Dermis microvascular lymphatic vessel endothelial cell (primary cell): ENCODE measurements at places on chromosomes 4 and X.

- DNase-seq: no peak
These were observed 35.3 kb downstream of the LGI2 start for GRCh38 chr4:24995346-24995919.

DNA sequence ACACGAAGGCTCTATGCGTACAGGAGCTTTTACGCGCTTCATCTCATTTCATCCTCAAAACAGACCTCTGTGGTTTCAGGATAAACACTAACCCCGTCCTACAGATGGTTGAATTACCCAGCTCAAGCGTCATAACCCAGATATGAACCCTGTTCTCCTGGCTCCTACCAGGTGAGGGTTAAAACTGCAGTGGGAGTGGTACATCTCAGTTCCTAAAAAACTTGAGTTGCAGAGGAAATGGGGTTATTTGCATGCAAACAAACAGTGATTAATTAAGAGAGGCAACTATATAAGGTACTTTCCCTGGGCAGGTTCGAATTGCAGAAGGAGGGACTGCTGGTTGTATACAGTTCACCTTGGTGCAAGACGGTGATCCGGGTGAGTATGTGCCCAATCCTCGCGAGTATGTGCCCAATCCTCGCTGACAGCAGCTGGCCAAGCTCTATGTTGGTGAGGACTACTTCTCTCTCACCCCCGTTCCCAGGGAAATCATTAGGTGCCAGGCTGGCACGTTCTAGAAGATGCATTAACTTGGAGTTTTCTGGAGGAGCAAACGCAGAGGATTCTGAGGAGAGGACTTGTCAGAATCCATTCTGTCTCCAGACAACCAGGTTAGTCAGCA is 72.6 kb downstream of the FHDC1 start:
- no peak for DNase-seq

- DNase-seq: peak; percentile 35
These were observed 17.3 kb downstream of the NIPAL1 start for GRCh38 chr4:48033825-48034413.

GRCh38 chr4:15348695-15349094 is 79.1 kb upstream of the C1QTNF7 start:
- no peak for DNase-seq

DNA sequence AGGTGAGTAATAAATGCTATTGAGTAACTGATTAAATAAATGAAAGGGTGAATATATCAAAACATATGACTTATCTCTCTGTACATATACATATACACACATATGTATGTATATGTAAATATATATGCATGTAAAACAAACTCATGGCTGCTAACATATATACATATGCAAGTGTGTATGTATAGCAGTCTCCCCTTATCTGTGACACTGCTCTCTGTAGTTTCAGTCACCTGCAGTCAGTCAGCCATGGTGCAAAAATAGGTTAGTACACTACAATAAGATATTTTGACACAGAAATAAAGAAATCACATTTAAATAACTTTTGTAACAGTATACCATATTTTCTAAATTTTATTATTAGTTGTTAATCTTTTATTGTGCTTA is 467.4 kb downstream of the EPHA5 start:
- DNase-seq: no peak

DNA sequence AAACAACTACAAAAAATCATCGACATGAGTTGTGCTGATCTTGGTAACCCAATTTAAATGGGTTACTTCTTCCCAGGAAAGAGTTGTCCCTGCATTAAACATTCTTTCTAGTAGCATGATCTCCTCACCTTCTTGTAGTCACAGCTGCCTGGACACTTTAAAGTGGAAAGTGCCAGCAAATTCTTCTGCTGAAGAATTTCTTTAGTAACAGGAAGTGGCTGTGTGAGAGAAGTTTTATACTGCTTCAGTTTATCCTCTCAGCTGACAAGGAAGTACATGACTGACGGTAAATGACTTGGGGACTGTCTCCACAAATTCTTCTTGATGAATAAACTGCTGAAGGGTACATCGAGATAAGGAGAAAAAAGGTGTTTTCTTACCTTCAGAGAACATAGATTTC is 18.2 kb upstream of the TNIP3 start:
- DNase-seq: peak; percentile 6

DNA sequence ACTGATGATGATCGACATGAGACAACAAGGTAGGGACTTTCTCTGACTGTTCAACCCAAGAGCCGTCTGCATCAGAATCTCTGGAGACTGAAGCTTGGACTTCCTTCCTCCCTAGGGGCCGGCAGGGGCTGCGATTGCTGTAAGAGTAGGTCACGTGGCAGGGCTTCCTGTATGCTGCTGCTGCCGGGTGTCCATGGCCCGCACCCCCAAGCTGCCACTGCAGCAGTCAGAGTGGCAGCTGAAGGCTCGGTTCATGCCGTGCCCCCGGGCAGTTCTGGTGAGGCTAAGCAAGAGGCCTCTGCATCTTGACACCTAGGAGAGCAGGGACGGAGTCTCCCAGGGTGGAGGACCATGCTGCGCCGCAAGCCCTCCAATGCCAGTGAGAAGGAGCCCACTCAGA is at the start of gene SASH3:
Gene SASH3 (plus strand): TSS at position 203 of the 400 bp plus-strand sequence. CDS start 149 bp downstream, at position 352.
- DNase-seq: no peak

DNA sequence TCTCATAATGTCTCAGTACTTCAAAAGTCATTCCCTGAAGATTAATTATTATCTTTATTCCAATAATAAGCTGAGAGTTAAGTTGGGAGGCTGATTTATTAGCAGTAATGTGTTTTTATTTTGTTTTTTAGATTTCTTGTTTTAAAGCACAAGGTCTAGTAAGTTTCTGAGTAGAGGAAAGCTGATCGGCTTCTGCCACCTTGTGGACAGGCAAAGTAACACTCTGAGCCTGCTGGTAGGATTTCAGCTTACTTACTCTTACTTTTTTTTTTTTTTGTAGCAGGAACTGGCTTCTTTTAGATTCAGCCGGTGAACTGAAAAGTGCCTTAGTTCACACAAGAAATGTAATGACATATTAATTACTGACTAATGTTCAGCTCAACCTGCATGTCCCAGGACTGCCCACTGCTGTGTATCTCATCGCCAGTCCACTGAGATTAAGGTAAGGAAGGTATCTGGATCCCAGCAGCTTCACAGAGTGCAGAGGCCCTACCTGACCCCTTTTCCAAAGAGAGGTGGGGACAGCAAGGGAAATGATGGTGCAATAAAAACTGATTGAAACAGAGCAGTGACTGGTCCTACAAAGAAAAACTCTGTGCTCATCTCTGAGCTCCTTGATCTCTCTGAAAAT is 126.5 kb downstream of the ADGRA3 start:
- peak; percentile 81 for DNase-seq

GRCh38 chr4:5337731-5338130 is 286.5 kb downstream of the STK32B start:
- DNase-seq: peak; percentile 17

DNA sequence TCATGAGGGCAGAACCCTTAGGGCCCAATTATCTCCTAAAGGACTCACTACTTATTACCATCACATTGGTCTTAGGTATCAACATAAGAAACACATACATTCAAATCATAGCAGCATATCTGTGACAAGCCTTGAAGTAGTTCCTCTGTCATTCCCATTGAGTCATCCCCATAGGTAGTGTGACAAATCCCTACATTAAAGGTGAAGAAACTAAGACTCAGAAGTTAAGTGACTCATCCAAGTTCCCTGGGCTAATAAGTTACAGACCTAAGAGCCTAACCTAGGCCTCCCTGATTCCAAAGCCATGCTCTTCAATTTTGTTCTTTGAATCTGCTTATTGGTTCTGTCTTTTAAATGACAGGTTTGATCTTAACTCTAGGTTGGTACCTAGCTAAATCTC is 58.2 kb downstream of the CD38 start:
- no peak for DNase-seq

DNA sequence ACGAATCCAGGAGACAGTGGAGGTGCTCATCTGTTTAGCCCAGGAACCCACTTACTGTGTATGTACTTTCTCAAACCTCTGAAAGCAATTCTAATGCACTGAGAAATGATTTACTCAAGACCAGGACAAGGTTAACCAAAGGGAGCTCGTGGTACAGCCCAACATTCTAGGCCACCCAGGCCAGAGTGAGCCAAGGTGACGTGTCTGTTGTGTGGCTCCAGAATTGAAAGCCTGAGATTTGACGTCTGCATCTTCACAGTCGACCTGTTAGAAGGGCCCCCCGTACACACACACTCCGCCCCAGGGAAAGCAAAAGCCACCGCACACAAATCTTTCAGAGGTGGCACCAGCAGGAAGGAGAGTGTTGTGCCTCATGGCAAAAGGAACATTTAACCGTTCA is 2.3 kb downstream of the MAP3K15 start:
- DNase-seq: no peak

DNA sequence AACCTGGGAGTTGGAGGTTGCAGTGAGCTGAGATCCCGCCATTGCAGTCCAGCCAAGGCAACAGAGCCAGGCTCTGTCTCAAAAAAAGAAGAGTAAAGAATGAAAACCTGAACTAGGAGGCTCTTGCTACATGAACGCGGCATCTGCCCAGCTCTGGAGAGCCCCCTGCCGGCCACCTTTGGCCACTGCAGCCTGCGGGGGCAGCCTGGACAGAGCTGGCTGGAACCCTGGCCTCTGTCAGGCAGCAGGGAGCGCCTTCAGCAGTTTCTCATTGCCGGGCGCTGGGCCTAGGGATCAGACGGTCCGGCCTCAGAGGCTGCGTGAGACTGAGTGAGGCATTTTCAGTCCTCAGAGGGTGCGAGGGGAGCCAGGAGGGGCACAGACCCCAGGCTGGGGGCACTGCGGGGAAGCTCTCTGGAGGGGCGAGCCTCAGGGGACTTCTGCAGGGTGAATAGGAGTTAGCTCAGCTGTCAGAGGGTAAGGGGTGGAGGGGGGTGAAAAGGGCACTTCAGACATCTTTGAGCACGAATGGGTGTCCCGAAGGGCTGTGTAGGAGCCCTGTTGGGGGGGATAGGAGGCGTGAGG is 17.5 kb downstream of the DOK7 start:
- peak; percentile 64 for DNase-seq

DNA sequence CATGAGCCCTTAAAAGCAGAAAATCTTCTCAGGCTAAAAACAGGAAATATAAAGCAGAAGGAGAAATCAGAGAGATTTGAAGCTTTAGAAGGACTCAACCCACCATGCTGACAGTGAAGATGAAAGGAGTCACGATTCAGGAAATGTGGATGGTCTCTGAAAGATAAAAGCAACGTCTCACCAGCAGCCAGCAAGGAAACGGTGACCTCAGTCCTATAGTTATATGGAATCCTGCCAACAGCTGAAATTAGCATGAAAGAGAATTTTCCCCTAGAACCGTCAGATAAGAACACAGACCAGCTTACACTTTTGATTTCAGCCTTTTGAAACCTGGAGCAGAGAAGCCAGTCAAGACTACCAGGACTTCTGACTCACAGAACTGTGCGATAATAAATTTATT is 715.7 kb upstream of the HTR2C start:
- DNase-seq: no peak

DNA sequence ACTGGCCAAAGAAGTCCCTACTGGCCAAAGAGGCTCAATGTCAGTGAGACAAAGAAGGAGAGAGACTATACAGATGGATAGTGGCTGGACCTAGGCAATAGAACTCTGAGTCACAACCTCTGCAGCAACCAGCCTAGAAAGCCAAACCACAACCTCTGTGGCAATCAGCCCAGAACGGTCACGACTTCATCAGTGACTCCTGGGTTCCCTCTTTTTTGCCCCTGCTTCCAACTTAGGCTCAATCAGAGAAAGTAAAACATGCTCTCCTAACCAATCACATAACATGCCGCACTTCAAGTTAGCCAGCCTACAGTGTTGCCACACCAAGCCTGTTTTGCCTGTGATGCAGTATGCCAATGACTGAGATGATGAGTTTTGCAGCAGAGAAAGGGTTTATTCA is 203.4 kb downstream of the ANAPC10 start:
- DNase-seq: no peak

GRCh38 chrX:21985332-21985777 is 44.8 kb downstream of the SMS start:
- DNase-seq: peak; percentile 73

DNA sequence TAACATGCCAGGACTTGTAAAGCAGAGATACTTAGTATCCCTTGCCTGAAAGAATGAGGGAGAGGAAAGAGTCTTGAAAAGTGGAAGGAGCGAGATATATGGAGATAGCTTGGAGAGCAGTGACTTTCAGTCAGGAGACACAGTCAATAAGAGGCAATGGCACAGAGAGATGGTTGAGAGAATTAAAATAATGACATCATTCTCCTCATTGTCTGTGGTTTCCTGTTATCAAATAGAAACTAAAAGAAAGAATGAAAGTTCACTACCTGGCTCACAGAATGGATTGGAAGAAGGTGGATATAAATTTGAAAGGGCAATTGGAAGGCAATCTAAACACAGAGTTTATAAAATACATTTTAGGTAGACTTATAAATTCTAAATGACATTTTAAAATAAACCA is 760.2 kb upstream of the AADAT start:
- no peak for DNase-seq

GRCh38 chr4:181528570-181529184 is 714.5 kb upstream of the TENM3 start:
- DNase-seq: peak; percentile 3

- no peak for DNase-seq
These were observed 295.9 kb downstream of the SMARCA1 start for GRCh38 chrX:129227366-129227765.

GRCh38 chr4:37627263-37627662 is 58.9 kb downstream of the RELL1 start:
- no peak for DNase-seq

- no peak for DNase-seq
These were observed 691.5 kb downstream of the KCTD8 start for GRCh38 chr4:43757147-43757546.

DNA sequence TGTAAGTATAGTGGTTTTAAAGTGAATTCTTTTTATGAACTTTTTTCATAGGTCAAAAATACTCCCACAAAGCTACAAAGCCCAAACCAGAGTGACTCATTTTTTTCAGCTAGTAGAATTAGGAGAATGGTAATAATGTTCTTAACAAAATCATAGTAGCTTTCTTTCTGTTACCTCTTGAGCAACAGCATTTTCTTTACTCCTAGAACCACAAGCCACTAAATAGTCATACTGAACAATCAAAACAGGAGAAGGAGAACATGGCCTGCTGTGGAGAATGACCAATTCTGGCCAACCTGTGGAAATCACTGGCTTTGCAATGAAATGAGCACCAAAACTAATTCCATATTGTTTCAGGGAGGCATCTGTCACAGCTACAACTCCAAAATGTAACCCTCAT is 112.9 kb downstream of the AMMECR1 start:
- DNase-seq: no peak

DNA sequence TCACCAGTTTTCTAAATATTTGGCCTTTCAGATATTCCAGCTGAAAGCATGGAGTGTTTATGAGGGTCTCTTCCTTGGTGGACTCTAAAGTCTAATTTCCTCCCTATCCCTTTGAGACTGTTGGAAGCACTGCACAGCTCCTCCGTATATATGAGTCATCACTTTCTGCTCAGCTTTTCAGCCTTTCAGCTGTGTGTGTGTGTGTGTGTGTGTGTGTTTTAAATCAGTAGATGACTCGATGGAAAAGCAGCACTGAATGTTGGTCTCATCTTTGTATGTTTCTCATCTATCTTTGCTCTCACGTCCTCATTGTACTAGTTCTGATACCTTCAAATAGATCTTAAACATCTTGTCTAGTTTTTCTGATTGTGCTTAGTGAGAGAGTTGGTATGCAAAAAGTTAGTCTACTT is 81.6 kb downstream of the ZFX start:
- no peak for DNase-seq

GRCh38 chr4:53914313-53915016 is 149.9 kb downstream of the CHIC2 start:
- no peak for DNase-seq
